ENCODE measurements at places on chromosomes 4 and X.
A peak's percentile ranks its signal among the peaks of the same experiment; 100 is the strongest.

DNA sequence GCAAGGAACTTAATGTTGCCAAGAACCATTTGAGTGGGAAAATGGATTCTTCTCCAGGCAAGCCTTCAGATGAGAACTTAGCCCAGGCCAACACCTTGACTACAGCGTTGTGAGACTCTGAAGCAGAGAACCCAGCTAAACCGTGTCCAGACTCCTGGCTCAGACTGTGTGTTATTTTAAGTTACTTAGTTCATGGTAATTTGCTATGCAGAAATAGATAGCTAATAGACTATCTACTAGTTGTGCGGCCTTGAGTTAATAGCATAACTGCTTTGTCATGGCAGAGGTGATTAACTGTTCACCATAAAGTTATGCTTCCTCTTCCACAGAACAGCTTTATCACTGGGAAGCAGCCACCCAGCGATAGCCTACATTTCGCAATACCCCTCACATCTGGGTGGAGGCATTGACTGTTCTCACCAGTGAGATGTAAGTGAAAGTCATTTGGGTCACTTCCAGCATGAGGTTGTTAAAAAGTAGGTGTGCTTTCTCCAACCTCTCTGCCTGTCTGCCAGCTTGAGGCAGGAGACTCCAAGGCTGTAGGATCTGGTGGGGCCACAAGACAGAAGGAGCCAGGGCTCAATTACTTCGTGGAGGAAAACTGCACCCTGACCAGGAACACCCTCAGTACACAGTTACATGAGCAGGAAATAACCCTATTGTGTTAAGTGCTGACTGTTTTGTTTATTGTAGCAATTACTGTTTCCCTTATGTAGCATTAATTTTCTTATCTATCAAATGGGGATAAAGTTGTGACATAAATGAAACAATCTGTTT lies 94.2 kb downstream of the GPAT3 start:
- DNase-seq: no peak

- DNase-seq: no peak
These were observed 8.2 kb downstream of the KLHL15 start for GRCh38 chrX:24018809-24019208.

DNA sequence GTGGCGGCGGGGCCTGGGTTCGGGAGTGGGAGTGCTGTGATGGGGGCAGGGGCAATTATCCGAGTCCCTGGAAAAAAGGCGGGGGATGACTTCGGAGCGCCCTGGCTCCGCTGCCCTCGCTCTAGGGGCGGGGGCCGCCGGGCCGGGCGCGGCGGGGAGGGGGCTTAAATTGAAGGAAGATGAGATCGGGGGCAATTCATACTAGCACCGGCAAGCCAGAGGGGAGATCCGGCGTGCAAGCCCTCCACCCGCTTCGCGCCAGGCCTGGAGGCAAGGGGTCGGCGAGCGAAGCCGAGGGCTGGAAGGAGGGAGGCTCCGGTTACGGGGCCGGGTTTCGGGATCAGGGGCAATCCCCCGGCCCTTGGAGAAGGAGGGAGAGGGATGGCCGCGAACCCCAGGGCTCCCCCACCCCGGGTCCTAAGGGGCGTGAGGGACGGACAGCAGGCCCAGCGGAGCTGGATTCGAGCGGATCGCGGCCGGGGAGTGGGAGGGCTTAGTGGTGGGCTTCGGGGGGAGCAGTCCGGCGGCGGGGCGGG lies 1.2 kb downstream of the BCORL1 start:
- DNase-seq: no peak

DNA sequence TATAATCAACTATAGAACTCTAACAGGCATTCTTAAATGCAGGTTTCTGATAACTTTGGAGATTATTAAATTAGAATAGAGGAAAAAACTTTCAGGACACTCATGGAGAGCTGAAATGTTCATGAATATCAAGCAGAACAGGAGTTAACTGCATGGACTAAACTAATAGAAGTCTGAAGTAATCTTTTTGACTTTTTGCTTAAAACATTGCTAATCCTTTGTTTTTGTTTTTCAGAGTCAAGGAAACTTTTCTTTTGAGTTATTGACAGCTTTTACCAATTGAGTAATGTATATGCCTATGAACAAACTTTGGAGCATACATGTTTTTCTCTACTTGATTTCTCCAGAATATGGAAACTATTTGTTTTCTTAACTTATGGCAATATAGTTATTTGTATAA lies 112.5 kb downstream of the EIF4E start:
- DNase-seq: no peak

DNA sequence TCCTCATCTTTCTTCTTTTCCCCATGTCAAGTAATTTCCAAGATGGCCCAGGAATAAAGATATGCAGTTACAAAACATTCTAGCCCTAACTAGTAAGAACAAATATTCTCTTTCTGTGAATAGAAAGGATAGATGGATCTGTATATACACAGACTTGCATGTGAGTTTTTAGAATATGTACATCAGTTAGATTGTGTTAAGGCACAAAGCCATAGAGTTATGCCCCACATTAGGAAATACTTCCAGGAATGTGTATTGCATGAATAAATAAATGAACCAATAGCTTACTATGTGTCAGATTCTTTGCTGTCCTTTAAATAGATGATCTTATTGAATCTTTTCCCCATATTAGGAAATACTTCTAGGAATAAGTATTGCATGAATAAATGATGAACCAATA lies 46.0 kb upstream of the TMPRSS11E start:
- no peak for DNase-seq

DNA sequence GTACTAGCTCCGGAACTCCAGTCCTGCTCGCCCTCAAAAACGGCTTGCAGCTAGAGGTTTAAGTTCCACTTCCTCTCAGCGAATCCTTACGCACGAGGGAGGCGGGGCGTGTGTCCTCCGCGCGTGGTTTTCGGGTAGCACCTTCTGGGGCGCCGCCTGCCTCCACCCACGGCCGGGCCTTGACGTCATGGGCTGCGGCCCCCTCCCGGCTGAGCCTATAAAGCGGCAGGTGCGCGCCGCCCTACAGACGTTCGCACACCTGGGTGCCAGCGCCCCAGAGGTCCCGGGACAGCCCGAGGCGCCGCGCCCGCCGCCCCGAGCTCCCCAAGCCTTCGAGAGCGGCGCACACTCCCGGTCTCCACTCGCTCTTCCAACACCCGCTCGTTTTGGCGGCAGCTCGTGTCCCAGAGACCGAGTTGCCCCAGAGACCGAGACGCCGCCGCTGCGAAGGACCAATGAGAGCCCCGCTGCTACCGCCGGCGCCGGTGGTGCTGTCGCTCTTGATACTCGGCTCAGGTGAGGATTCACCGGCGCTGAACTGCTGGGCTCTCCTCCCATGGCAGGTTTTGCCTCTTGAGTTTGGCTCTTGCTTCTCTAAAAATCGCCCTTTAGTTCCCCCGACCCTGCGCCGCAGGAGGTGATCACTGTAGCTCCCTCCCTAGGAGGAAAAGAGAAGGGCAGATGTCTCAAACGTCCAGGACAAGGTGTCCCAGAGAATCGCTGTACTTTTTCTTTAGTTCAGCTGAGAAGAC lies at the start of gene AREG:
AREG (plus strand) TSS at position 246 of the 752 bp plus-strand sequence; CDS start at position 456, 210 bp downstream.
- DNase-seq: peak; percentile 92

- DNase-seq: no peak
These were observed 34.5 kb downstream of the WDFY3 start for GRCh38 chr4:84931961-84932360.

GRCh38 chrX:43860646-43861370 lies 21.4 kb downstream of the MAOB start:
- no peak for DNase-seq

DNA sequence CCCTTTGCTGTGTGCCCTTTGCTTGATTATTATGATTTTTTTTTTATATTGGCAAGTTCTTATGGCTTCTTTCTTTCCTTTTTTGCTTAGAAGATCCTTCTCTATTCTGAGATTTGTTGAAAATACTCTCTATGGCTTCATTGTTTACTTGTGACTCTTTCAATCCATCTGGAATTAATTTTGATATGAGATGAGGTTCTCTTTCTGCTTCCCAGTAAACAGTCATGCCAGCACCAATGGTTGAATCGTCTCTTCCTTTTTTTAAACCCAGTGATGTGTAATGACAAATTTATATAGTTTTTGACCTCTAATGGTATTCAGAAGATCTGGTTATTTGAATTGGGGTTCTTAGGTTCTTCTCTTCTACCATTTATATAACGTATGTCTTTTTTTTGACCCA lies 121.8 kb downstream of the ARHGAP10 start:
- no peak for DNase-seq

DNA sequence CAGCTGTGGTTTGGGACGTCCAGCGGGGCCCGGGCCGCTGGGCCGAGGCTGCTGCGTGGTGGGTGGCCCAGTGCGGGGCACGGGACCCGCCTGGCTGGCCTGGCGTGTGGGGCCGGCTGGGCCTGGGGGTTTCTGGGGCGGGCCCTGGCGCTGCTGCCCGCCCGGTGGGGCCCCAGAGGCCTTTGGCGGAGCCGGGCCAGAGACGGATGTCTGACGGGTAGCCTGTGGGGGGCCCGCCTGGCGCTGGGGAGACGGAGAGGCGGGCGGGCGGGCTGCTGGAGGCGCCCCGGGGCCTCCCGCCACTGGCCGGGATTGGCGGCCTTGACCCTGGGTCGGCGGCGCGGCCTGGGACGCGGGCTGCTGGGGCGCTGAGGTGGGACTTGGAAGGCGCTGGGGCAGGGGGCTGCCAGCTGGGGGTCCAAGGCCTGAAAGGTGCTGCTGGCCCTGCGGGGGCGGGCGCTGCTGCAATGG lies 8.1 kb upstream of the TIMP1 start:
- no peak for DNase-seq

DNA sequence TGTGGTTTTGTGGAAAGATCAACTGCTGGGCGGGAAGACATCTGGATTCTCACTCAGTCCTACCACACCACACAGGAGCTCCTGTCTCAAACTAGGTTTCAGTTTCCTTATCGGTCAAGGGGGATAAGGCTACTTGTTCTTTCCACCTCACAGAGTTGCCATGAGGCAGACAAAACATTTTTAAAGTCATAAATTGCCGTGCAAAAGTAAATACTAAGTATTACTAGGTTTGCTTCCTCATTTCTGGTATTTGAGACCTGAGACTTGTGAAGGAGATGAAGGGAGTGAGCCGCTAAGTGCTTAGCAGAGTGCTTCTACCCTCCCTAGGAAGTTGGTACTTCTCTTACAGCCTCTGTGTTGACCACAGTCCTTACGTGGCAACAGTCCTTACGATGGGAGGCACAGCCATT lies 1.5 kb downstream of the LAP3 start:
- no peak for DNase-seq

DNA sequence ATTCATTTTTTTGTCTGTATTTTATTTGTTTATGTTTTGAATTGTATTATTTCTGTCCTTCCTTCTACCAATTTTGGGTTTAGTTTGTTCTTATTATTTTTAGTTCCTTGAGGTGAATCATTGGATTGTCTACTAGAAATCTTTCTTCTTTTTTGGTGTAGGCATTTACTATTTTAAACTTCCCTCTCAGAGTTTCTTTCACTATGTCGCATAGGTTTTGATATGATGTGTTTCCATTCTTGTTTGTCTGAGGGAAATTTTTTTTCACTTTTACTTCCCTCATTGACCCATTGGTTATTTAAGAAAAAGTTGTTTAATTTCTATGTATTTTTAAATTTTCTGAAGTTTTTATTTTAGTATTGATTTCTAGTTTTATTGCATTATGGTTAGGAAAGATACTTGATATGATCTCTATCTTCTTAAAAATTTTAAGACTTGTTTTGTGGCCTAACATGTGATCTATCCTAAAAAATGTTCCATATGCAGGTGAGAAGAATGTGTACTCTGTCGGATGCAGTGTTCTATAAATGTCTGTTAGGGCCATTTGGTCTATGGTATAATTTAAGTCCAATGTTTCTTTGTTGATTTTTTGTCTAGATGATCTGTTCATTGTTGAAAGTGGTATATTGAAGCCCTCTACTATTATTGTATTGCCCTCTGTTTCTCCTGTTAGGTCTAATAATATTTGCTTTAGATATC lies 68.8 kb downstream of the IL15 start:
- no peak for DNase-seq

GRCh38 chr4:119302073-119302832 lies 19.7 kb downstream of the FABP2 start:
- DNase-seq: no peak

- DNase-seq: no peak
These were observed 563.4 kb downstream of the DACH2 start for GRCh38 chrX:86711531-86712180.

GRCh38 chr4:32826169-32826568 lies 2106.0 kb downstream of the PCDH7 start:
- DNase-seq: no peak

- no peak for DNase-seq
These were observed 1.4 kb downstream of the CXCR3 start for GRCh38 chrX:71616672-71617529.

GRCh38 chr4:96262057-96262456 lies 422.2 kb downstream of the PDHA2 start:
- DNase-seq: no peak

DNA sequence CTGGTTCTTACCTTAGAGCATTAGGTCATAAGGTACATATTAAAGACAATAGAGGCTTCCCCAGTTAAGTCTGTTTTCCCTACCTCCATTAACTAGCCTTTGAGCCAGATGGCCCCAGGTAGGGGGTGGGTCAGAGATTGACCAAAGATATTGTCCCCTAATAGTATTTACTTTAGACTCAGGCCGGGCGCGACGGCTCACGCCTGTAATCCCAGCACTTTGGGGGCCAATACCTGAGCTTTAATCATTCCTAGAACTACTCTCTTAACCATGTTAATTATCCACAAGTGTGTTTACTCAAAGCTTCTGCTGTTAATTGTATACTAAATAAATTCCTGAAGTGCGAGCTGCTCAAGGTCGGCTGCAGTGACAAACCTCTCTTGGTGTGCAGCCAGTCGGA lies 28.0 kb upstream of the AMBN start:
- DNase-seq: no peak

- DNase-seq: no peak
These were observed 6.7 kb upstream of the FAM200B start for GRCh38 chr4:15674926-15675325.

DNA sequence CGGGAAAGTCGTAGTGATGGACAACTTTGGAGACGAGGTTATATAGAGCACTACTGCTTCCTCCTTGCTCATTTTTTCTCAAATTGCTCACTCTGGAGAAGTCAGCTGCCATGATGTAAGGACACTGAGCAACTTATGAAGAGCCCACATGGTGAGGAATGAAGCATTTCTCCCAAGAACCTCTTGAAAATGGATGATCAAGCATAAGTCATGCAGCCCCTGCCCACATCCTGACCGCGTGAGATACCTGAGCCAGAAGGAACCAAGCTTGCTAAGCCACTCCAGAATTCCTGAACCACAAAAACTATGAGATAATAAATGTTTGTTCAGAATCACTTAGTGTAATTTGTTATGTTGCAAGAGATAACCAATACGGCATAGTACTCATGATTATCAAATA lies 42.8 kb downstream of the PDE5A start:
- DNase-seq: no peak

Data from RWPE2 (cell line).